Activated CD4-positive, alpha-beta T cell treated with anti-CD3 and anti-CD28 coated beads, Interleukin-2, amount 50 U/mL, for 16 hours (primary cell): ENCODE measurements at places on chromosomes 1 and 21.
A peak's percentile ranks its signal among the peaks of the same experiment; 100 is the strongest.

GRCh38 chr1:220893701-220894024 lies 14.4 kb downstream of the HLX start:
- DNase-seq = no peak

DNA sequence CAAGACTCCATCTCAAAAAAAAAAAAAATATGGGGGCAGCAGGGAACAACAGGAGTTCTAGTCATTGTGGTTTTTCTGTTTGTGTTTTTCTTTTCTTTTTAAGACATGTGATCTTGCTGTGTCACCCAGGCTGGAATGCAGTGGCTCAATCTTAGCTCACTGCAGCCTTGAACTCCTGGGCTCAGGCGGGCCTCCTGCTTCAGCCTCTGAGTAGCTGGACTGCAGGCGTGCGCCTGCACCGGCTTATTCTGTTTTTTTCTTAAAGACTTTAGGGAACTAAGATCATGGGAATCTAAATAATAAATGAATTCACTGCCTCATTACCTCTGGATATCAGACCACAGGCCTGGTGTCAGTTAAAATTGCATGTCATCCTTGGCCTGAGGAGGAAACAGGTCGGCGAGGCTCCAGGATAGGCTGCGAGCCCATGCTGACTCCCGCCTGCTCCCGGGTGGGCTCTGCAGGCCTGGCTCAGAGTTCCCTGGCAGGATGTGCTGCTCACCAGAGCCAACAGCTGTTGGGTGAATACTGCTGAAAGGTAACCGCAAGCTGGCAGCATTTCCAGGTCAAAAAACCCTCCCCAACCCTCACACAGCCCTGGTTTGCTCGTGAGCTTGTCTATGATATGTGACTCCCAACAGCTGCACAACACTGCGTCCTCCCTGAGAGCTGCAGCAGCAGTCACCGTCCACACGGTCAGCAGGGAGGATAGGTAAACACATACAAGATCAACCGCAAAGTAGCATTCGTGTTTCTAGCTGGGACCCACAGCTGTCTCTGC lies 58.1 kb downstream of the SCCPDH start:
- DNase-seq = peak; percentile 5

- no peak for DNase-seq
Observed at GRCh38 chr1:235720544-235720943, 71.0 kb upstream of the GNG4 start.

DNA sequence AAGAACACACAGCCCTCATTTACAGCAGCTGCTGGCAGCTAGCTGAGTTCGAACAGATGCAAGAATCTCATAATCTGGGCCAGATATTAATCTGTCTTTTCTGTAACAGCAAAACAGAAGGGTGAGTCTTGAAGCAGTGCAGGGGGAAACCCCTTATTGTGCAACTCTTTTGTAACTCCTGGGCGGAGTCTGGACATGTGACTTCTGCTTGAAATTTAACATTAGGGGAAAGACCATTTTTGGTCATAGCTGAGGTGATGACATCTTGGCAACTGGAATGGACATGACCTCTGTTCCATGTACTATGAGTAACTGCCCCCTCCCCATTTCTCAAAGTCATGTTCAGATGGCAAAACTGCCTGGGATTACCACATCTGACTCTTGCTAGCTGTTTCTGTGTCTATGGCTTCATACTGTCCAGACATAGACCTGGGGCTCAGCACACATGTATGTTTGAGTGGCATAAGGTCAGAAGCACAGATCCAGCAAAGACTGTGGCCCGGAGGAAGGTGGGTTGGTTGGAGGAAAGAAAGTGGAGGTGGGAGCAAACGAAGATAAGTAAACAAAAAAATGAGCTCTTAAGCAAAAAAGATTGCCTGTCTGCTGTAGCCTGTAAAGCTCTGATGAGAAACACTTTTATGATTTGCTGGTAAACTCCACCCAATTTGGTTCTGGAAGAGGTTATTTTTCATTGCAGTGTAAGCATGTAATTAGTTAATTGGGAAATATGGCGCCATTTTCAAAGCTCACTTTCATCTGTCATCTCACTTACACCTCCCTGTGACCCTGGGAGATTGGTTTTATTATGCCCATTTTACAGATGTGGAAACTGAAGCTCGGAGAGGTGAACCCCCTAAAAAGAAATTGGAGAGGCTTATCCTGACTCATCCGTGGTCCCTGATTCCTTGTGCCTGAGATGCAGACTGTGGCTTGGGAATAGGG lies 26.1 kb downstream of the ETS2 start:
- DNase-seq = peak; percentile 77

GRCh38 chr1:25702101-25702775 lies 85.6 kb downstream of the MAN1C1 start:
- no peak for DNase-seq

DNA sequence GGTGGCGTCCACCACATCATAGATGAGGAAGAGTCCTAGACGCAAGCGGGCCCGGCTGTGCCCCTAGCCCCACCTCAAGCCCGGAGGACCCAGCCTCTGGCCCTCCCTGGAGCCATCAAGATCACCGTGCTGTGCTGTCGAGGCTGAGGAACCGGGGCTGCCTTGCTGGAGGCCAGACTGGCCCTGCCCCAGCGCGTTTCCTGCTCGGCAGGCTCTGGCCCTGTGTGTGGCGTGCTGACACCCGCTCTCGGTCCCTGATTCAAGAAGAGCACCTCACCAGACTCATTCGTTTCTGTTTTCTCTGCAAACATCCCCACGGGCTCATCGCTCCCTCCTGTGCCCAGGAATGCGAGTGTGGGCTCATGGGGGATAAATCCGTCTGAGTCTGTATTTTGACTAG lies 51.1 kb downstream of the GLIS1 start:
- DNase-seq = no peak

DNA sequence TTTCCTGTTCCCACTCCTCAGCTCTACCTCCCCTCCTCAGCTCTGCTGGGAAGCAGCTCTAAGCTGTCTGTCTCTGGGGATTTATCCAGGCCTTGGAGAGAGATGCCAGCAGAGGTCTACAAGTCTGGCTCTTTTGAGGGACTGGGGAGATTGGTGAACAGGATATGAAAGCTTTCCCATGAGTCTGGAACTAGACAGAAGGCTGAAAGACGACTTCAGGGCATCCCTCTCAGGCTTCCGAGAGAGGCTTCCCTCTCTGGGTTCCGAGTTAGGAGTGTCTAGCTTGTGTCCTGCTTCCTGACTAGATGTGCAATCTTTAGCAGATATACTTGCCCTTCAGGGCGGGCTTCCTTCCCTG lies 733 bp downstream of the TMEM35B start:
- no peak for DNase-seq

DNA sequence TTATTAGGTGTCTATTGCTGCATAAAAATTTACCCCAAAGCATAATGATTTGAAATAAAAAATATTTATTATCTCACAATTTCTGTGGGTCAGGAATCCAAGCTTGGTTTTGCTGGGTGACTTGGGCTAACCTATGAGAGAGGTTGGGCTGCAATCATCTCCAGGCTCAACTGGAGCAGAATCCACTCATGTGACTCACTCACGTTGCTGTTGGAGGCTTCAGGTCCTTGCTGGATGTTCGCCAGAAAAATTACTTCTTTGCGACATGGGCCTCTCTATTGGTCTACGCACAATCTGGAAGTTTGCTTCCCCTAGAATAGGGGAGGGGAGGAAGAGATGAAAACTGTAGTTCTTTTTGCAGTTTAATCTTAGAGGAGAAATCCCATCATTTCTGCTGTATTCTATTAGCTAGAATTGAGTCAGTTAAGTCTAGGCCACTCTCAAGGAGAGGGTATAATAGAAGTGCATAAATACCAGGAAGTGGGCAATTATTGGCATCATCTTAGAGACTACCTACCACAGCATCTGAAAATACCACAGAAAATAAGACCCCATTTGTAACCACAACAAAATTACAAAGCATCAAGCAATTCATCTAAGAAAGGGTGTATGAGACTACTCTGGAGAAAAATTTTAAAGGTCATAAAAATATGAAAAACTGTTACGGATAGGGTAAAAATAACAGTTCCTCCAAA lies 5.7 kb upstream of the FASLG start:
- DNase-seq = no peak

DNA sequence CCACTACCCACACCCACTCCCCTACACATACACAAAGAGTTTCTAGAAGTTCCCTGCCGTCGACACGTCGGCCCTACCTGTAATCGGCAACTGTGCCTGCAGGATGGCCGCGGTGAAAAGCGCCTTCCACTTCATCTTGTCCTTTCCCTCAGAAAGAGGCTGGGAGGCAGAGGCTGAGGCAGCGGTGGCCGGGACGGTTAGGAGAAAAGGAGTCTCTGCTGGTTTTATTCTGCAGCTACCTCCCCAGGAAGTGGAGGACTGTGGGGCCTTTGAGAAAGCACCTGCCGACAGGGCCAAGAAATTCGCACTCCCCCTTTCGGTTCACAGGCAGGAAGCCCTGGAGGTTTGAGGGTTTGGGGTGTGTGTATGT lies at the start of gene CD247:
CD247 (minus strand) TSS at position 199 of the 370 bp plus-strand sequence; CDS start at position 135, 64 bp downstream.
- peak; percentile 85 for DNase-seq

DNA sequence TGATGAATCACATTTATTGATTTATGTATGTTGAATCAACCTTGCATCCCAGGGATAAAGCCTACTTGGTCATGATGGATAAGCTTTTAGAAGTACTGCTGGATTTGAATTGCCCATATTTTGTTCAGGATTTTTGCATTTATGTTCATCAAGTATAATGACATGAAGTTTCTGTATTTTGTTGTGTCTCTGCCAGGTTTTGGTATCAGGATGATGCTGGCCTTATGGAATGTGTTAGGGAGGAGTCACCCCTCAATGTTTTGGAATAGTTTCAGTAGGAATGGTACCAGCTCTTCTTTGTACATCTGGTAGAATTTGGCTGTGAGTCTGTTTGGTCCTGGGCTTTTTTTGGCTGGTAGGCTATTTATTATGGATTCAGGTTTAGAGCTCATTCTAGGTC lies 1643.1 kb upstream of the B3GALT2 start:
- DNase-seq = no peak

DNA sequence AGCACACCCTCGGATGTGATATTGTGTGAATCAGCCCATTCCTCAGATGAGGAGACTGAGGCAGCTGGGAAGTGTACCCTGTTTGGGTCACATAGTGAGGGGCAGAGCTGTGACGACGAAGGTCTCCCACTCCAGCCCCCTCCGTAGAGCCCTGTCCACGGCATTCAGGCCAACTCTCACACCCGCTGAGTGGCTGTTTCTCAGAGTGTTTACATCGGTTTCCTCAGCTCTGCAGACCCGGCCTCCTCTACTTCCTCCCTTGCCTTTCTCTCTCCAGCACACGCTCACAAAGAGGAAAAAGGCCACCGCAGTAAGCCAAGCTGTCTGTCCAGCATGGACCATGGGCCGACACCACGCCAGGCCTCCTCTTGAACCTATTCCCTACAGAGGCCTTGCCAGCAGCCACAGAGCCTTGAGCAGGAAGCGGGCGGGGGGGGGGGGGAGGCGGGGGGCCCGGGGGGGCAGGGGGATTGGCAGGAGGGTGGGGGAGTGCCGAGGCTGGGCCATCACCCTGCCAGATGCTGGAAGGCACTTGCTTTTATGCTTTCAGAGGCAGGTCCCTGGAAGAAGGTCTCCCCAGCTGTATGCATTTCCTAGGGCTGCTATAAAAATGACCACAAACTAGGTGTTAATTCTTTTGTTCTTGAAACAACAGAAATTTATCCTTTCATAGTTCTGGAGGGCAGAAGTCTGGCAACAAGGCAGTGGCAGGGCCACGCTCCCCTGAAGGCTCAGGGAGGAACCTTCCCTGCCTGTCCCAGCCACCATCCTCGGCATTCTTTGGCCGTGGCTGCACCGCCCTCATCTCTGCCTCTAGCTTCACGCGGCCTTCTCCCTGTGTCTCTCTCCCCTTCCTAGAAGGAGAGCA lies 178.4 kb downstream of the PSMG1 start:
- DNase-seq = no peak
